ENCODE measurements at places on chromosomes 6 and 20.

DNA sequence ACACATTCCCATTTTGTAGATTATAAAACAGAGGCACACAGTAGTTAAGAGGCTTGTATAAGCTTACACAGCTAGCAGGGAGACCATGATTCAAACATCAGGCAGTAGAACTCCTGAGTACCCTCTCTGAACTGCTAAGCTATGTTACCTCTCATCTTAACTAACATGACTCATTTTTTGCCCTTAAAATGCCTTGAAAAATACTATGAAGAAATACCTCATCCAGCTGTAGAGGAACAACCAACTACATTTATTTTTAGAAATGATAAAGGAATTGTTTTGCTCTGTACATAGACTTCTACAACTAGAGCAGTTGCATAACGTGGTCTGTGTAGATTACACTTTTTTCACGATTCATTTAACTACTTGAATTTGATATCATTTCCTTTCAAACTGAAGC lies 102.1 kb downstream of the FLRT3 start:
- DNase-seq: no peak

GRCh38 chr6:10401004-10401536 lies 13.8 kb downstream of the TFAP2A start:
- DNase-seq: no peak

- DNase-seq: no peak
Observed at GRCh38 chr6:53382421-53382820, 33.7 kb upstream of the ELOVL5 start.

GRCh38 chr6:158064725-158065251 lies 83.1 kb downstream of the SYNJ2 start:
- DNase-seq: no peak

- DNase-seq: no peak
Observed at GRCh38 chr6:17352302-17352701, 41.1 kb upstream of the CAP2 start.

DNA sequence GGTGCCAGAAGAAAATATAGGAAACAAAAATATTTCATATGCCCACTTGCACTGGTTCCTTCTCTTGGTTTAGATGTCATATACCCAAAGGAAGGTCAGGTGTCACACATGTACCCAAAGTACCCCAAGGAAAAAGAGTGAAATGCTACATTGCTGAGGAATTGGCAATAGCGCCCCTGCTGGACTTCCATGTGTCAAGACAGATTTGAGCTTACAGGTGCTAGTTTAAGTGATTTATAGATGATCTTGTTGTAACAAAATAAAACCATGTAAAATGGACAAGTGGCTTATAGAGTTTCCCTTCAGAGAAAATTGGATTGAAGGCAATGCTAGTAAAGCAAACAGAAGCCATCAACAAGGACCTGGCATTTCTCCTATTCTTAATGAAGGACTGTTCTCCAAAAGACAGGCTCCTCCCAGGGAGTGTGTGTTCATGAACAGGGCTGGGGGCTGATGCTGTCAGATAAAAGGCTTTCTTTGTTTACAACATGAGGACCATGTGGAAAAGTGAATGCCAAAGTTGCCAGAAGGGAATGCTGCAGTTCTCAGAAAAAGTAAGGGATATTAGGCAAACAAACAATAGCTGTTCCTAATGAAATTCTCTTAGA lies 64.3 kb upstream of the PAK5 start:
- no peak for DNase-seq

Measured in head of caudate nucleus (tissue), 42 donors.